Stromal cell of bone marrow (primary cell): ENCODE measurements at places on chromosomes 5 and 9.

- no peak for DNase-seq
These were observed 1.1 kb downstream of the KDM3B start for GRCh38 chr5:138353560-138354080.

DNA sequence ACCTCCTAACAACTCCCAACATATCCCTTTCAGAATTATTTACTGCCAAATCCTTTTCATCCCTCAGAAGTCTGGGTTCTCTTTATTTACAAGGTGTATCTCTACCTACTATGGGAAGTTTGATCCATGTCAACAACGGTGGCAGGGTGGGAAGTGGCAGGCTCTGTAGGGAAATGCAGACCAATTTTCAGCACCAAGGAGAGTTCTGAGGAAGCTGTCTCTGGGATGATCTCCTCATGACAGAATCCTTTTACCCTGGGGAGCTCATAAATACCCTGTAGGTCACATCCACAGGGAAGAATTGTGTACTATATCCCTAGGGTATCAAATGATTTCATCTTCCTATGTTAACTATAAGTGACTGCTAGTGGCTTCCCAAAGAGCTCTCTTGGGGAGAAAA is 107.8 kb upstream of the NEK6 start:
- no peak for DNase-seq

DNA sequence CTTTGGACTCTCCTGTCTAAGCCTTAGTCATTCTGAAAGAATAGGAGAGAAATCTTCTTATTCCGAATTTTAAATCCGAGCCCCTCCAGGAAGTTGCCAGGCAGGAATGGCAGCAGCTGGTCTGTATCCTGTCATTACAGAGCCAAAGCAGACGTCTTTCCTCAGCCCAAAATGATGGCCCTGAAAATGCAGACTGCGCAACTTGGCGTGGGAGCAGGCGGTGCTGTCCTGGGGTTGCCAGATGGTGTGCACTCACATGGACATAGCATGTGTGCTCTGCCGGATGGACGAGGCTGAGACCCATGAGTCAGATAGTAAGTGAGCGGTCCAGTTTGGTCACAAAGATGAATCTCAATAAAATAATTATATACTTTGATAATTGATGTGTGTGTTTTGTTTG is 410.4 kb downstream of the KCTD16 start:
- DNase-seq, result no peak

DNA sequence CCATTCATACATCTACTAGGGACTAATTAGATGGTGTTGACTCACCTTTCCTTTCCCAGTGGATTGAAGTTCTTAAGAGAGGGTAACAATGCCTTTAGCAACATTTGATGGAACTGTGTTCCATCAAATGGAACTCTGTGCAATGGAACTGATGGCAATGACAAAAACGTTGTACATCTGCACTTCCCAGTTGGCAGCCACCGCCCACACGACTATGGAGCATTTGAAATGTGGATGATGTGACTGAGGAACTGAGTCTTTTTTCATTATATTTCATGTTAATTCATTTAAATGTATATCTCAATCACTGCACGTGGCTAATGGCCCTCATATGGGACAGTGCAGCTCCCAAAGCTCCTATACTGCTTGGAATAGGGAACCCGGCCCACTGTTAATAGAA is 39.0 kb upstream of the ICE1 start:
- no peak for DNase-seq

DNA sequence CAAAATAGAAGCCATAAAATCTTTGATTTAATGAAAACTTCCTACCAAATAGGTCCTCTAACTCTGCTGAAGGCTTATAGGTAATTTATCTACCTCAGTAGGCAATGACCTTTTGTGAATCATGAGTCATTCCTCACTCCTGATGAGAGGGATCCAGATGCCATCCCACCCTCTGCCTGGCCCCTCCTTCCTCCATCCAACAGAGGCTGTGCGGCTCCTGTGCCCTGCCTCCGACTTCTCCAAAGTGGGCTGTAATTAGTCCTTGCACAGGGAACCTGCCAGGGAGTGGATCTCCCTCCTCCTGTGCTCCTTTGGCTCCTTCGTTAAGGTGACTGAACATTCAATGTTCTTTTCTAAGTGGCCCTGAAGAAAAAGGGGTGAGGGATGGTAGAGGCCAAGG is 213.9 kb upstream of the TBCA start:
- DNase-seq, result no peak

DNA sequence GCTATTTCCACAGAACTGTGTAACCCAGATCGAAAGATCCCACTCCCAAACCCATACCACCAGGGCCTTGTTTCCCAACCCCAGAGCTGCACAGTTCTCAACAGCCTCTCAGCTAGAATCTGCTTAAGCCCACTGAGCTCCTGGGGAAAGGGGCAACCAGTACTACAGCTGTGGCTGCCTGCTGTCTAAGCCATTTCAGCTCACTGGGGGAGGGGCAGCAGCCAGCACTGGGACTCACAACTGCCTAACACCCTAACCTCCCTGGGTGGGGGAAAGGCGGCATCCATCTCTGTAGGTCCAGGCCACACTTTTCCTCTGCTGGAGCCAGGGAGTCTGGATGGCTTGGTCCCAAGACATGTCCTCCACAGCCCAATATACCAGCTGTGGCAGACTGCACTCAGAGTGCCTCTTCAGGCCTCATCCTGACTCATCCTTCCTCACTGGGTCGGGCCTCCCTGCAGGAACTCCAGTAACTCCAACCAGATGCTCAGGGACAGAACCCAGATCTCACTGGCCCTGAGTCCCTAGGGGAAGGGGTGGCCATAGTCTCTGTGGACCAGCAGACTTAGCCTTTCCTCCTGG is 241.4 kb downstream of the HINT1 start:
- no peak for DNase-seq

- no peak for DNase-seq
These were observed 373.7 kb upstream of the CCNH start for GRCh38 chr5:87786471-87786870.

GRCh38 chr9:27209034-27209433 is 87.9 kb downstream of the EQTN start:
- DNase-seq, result no peak

GRCh38 chr5:132766020-132766805 is 10.8 kb downstream of the SEPTIN8 start:
- no peak for DNase-seq

DNA sequence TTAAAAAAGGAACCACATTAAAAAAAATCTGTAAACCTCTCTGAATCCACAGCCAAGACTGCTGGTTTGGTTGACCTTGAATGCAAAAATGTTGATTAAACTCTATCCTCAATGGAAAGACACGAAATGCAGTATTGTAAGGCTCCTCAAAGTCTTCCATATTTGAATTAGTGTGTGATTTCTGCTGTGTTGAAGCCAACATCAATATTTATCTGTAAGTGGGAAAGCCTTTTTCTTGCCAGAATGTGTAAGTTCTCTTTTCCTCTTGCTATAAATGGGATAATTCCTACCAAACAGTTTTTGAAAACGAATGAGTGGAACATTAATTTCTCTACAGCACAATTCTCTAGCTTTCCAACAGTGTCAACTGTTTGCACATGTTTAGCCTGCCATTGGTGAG is 422.1 kb upstream of the TNC start:
- DNase-seq, result no peak

- no peak for DNase-seq
These were observed 523 bp downstream of the EPB41L4B start for GRCh38 chr9:109320331-109320741.

- DNase-seq, result no peak
These were observed 3.8 kb downstream of the NDST1 start for GRCh38 chr5:150511578-150512367.

DNA sequence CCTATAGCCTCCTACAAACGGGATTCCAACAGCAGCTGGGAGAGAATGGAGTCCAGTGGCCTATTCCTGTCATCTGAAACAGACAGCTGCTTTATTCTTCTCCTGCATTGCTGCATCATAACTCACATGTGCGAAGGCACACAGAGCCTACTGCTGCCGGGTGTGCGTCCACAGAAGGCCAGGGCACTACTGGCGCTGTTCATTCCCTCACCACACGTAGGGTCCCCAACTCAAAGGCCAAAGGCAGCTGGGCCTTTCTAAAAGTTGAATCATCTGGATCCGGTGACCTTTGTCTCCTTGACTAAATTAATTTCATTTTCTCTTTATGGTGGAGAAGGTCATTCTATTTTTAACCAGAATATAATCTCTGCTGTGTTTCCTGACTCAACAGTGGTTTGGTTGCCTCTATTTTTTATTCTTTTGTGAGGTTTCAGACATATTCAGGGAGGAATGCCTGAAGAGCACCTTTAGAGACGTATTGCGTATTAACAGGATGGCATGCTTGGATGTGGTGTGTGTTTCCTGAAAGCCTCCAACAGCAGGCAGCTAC is 10.8 kb upstream of the SPATA24 start:
- DNase-seq, result no peak

GRCh38 chr9:78609450-78609849 is 312.5 kb downstream of the PSAT1 start:
- no peak for DNase-seq

DNA sequence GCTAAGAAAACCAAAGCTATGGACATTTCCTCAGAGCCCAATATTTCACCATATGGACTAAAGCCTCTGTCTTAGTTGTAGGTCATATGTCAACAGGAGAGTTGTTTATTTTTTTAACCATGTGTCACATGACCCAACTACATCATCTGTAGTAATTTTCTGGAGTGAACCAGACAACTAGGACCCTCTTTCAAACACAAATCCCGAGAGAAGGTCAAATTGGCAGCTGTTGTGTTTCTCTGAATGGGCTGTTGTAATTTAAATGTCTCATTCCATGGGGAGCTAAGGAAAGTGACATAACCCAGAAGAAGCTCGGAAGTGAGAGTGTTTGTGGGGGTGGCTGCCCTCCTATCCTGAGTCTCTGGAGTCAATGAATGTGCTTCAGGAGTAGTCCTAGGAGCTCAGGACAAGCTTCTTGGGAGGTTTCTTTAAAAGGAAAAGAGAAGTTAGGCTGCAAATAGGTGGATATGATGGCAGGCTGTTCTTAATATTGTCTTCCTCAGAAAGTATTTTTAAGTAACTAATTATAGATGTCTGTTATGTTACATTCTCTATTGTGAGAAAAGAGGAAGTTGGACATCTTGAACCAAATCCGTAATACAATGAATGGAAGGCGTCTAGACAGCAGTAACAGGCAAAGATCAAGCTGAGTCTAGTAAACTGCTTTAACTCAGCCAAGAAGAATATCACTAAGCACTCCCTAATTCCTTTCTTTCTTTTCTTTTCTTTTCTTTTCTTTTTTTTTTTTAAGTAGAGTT is 50.1 kb downstream of the TMEM167A start:
- DNase-seq, result no peak

GRCh38 chr9:85909390-85909789 is 31.6 kb upstream of the NAA35 start:
- no peak for DNase-seq

DNA sequence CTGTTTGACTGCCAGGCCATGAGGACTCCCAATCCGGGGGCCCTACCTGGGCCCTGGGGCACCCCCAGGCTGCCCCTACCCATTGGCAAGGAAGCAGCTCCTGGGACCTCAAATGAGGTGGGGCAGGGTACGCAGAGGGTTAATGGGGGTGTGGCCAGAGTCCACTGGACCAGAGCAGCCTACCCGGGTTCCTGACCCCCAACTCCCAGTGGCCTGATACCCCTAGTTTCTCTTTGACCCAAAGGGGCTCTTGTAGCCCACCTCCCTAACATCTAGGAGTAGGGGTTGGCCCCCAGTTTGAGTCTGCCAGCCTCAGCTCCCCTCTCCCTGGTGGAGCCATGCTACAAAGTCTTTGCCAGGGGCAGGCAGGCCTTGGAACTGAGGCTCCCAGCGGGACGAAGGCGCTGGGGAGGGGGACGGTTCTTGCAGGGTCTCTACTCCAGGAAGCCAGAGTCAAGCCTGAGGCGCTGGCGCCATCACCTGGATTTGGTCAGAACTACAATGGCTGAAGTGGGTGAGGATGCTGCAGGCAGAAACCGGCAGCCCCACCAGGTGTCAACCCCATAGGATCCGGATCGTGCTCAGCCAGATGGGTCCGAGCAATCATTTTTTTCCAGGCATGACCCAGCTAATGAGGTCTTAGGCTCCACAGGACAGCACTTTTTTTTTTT is 8.4 kb upstream of the CERCAM start:
- DNase-seq, result no peak

DNA sequence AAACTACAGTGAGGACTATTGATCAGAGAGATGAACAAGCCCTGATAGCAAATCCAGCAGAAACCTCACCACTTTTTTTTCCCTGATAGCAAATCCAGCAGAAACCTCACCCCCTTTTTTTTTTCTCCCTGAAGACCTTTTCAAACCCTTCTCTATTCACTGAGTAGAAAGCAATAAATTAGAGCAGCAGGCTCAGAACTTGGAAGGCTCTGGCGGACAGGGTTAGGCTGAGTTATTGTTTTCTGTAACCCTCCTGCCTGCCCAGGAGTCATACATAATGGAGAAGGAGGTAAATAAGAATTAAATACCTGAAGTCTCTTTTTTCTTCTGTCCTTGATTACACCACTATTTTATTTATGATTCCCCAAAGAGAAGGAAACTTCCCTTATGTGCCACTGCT is 136.3 kb upstream of the SNX2 start:
- DNase-seq, result no peak

DNA sequence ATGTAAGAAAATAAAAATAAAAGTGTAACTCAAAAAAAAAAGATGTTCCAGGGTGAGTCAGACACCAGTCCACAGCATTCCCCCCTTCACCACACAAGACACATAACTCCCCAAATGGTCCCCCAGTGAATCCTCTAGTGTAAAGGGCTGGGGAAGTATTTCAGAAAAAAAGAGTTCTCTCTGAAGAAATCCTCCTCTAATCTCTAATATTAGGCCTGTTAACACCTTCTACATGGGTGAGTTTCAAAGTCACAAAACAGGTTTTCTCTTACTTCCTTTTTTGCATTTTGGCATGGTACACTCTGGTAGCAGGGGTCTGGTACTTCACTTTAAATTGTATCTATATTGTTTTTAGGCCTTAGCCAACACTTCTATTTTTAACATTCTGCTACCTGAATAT is 28.2 kb downstream of the RNF145 start:
- DNase-seq, result no peak

DNA sequence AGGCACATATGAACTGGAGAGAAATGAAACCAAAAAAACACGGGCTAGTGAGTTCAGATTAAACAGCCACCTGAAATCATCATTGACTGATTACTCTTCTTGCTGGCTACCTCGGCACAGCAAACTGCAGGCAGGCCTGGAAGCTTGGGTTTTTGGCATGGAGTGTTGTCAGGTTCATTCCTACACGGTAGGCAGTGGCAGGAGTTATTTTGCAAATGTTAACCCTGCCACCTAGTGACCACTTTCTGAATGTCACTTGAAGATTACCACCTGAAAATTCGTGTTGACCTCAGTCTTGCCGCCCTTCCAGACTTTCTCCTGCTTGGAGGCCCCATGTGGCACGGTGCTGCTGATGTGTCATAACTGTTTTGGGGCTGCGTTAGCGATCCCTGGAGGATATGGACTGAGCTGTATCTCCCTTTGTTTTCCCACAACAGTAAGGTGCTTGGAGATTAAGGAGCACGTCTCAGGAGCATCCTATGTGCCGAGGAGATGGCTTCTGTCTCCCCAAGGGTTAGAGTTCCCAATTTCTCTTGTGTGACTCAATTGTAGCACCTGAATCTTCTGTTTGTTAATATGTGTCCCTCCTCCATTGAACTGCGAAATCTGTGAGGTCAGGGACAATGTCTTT is 12.7 kb upstream of the CD180 start:
- peak; percentile 47 for DNase-seq

GRCh38 chr5:68347536-68347935 is 132.0 kb downstream of the PIK3R1 start:
- DNase-seq, result no peak
